ENCODE measurements at places on chromosomes 2 and 18.

DNA sequence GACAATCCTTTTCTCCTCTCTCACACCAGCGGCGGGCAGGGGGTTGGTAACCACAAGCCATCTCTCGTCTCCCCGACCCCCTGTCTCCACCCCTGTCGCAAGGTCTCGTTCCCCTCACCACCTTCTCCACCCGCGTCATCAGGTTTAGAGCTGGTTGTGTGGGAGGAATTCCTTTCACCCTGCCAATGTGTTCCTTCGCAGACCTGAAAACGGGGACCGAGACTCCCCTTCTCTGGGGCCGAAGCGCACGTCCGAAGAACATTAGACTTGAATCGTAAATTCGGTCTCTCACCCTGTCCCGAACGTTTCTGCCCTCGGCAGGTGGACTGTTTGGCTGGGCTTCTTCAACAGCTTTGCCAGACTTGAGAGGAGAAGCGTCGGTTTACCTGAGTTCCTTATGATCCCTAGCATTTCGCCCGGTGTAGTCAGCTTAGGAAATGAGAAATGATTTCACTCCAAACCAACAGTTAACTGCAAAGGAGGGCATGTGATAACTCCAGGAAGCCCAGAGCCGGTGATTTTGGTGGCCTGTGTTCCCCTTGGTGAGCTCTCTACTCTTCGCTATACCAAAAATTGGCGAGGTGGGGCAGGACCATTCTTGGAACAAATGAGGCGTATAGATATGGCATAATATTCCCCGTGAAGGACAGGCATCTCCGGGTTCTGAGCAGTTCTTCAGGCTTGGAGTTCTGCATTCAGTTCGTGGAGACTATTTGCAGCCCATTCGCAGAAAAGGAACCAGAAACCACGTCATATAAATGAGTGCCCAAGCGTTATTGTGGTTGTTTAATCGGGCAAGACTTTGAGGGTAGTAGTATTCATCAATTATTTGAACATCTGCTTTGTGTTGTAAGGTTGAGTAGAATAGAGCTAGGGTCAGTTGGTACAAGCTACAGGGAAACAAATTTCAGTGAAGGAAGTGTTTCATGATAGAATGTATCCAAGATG lies 694 bp downstream of the CFAP36 start:
- no peak for DNase-seq

DNA sequence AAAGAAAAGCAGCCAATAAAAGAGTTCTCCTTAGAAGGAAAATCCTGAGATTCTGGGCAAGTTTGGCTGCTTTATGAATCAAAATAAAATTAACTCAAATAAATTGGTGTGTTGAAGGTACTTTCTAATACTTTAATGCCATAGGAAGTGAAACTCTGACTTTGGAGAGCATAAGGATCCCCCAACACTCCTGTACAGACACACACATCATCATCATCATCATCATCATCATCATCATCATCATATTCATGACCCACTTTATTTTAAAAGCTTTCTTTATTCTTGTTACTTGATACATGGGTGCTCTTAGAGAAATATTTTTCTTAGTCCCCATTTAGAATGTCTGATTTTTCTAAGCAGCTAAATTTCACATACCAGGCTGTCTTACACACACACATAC lies 283.1 kb upstream of the CYRIA start:
- DNase-seq, result no peak

- DNase-seq, result no peak
These were observed 767.4 kb downstream of the MBD2 start for GRCh38 chr18:53457068-53457467.

- no peak for DNase-seq
These were observed 1.5 kb downstream of the FHOD3 start for GRCh38 chr18:36299015-36299414.

DNA sequence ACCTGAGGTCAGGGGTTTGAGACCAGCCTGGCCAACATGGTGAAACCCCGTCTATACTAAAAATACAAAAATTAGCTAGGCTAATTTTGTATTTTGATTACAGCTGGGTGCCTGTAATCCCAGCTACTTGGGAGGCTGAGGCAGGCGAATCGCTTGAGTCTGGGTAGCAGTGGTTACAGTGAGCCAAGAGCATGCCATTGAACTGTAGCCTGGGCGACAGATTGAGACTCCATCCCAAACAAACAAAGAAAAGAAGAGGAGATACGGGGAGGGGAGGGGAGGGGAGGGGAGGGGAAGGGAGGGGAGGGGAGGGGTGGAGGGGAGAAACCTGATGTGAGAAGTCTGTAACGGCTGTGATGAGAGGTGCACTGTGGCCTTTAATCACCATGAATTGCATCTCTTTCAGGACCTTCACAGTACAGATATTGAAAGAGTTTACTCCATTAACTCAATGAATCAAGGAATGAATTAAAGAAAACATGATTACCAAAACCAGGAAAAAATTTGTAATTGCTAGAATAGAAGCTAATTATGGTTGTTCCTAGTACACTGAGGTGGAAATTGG lies 135.3 kb downstream of the CALCRL start:
- DNase-seq, result no peak

DNA sequence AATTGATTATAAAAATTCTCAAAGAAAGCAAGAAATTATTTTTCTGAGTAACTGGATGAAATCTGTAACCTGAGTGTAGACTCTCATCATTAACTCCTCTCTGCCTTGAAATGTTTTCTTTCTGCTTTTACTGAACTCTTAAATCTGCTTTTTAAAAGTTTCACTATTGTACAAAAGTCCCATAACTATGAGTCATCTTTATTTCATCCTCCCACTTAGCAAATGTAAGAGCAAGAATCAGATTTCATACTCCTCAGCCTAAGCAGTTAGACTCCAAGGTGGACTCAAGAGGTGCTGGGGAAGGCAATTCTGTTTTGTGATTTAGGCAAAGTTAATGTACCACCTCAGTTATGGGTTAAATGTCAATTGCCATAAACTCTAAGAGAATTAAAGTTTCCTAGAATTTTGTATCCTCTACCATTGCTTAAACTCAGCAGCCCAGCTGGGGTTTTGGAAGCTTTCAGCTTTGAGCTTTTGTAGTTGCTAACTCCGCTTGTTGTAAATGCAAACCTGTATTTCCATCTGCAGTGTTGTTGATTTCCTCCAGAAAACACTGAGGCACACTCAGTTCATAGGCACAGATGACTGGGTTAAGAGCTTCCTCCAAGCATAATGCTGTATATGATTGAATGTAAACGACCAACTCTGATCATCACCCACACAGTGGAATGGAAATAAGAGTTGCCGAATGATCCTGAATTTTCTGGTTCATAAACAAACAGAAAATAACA lies 268.8 kb downstream of the ARHGAP15 start:
- no peak for DNase-seq

DNA sequence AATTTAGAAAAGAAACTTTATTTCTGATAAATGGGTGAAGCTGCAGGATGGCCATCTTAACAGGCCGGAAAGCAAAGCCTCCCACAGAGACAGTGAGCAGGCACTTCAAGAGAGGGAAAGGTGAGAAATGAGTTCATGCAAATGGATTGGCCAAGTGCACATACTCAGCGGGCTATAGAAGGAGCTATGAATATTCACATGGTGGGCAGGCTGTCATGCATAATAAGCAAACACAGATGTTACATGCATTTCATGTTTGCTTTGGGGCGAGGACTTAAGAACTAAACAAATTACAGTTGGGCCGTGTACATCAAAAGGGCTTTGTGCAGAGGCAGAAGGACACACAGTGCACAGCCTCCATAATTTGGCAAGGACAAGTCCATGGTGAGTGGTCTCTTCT lies 69.8 kb upstream of the MAL start:
- DNase-seq, result no peak

DNA sequence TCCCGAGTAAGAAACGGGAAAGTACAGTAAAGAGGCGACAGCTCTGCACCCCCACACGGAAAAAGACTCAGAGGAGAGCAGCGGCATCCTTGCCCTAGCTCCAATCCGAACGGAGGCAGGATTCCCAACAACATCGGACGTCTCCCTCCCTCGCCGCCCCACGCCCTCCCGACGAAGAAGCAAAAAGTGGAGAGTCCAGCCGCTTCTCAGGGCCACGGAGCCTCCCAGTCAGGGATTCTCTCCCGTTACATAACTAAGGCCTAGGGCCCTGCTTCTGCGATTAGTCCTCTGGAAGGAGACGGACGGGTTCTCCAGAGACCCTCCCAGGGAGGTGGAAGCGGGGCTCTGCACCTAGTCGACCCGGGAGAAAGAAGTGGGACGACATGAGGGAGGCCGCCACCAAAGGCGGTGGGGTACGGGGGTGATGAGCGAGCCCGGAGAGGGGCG lies 587 bp downstream of the SUMO1 start:
- no peak for DNase-seq

DNA sequence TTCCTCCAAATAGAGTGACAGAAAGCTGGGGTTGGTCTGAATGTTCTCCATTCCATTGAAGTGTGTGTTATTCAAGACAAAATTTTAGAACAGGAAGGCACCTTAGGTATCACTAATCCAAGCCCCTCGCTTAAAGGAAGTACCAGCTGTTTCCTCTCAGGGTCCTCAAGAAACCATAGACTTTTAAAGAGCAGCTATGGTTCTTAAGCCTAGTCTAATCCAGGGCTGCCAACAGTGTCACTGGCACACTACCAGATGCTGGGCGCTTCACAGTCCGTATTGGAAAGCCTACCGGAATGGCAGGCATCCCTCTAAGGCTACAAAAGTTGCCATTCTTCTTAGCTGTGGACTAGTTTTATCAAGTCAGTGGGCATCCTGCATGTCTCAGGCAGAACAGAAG lies 1.9 kb downstream of the NEMP2 start:
- no peak for DNase-seq

- no peak for DNase-seq
These were observed 585.4 kb upstream of the ID2 start for GRCh38 chr2:8096484-8096883.

DNA sequence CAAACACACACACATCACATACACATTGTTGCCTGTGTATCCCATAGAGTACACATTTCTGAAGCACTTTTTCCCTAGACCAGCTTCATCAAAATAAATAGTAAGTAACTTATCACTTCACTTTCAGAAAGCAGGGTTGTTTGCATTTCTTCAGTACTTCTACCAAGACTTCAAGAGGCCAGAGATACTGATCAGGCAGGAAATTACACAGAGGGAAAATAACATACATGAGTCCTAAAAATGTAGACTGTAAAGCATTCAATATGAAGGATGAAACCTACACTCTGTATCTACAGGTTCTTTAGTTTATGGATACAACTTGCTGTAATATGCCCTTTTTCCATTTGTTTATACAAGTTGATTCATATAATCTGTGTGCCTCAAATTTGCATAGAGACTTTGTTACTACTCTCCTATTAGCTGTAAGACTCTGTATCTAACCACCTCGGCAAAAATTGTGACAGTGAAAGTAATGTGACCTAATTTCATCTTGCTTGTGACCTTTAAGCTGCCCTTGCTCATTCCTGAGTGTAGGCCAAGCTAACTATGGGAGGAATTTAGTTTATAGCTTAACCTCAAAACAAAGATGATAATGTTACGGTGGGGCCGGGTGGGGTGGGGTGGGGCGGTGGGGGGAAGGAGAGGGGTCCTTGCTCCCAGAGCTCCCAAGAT lies 228.9 kb upstream of the SPOPL start:
- no peak for DNase-seq

- no peak for DNase-seq
These were observed 304.7 kb upstream of the TMEFF2 start for GRCh38 chr2:192499476-192499875.

DNA sequence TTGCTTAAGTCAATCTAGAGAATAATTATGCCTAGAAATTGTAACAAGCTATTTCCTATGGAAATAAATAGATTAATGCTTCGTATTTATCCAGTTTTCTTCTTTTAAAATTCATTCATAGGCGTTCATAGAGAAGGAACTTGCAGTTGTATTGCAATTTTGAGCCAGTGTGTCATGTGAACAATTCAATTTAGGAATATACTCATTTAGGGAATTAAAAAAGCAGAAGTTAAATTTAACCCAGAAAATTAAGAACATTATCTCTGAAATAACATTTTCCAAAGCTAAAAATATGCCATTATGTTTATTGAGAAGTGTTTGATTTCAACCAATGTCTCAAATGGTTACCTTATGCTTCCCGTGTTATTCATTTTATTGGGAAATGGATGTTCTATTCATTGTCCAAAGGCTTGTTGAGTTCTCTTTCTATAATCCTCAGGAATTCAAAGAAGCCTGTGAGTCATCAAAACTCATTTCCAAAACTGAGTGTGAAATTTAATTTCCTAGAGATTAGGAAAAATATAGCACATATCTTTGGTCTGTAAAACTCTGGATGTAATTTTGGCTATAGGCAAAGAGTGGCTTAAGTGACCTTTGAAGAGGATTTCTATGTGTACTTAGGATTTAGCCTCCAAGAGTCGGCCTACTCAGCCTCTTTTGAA lies 99.7 kb downstream of the SLC8A1 start:
- no peak for DNase-seq

DNA sequence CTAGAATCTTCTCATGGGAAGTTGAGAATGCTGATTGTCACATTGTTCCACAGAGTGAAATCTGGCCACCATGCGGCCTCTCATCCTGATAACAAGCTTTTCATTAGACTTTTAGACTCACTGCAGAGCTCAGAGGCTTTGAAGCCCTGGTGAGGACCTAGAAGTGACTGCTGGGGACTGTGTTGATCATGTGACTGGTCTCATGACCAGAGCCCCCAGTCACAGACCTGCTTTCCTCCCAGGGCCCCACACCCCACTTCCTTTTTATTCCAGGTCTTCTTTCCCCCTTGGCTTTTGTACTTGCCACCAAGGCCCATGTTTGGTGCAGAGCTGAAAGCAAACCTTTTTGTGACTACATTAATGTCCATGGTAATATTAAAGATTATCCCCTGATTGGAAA lies 45.2 kb downstream of the PRKCE start:
- DNase-seq, result no peak

DNA sequence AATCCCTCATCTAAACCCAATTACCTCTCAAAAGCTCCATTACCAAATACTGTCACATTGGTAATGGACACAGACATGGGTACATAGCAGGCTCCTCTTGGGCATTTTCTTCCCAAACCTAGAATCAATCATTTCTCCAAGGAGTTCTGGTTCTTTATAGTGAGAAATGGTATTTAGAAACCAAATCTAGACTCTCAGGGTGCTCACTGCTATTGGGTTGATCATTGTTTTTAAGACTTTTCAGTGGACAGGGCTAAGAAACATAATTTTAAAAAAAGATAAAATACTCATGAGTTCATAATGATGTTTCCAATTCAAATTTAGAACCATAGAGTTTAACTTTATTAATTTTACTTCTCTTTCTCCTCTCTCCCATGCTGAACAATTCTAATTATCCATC lies 9.4 kb upstream of the GLI2 start:
- DNase-seq, result no peak

- DNase-seq, result no peak
These were observed 492.4 kb upstream of the ACVR2A start for GRCh38 chr2:147352264-147353071.

- DNase-seq, result no peak
These were observed 39.2 kb downstream of the NDC80 start for GRCh38 chr18:2610549-2610948.

GRCh38 chr2:102130647-102130991 lies 11.9 kb upstream of the IL1R1 start:
- DNase-seq, result no peak
